ENCODE measurements at places on chromosomes 2 and 18. TPM values are rescaled to one million over a fixed set of nuclear protein-coding genes. Genes with fewer than 3 reads are reported as not detected.

GRCh38 chr2:239903803-239904202 is 121.3 kb downstream of the NDUFA10 start:
- no peak for DNase-seq

CTAGE1 gene
- not detected for total RNA-seq

DNA sequence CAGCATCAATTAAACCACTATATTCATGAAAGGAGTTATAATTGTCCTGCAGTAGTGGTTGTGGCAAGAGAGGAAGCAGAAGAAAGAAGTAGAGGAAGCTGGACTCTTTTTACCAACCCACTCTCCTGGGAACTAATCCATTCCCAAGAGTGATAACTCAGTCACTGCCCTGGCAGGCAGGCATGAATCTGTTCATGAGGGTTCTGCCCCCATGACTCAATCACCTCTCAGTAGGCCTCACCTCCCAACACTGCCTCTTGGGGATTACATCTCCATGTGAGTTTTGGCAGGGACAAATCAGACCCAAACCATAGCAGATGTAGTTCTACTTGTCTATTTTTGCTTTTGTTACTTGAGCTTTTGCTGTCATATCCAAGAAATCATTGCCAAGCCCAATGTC is 232.7 kb upstream of the MAP2 start:
- no peak for DNase-seq

LOXL3 gene
- total RNA-seq = 4.1 TPM

GRCh38 chr18:13562494-13563029 is 163.8 kb downstream of the FAM210A start:
- no peak for DNase-seq

NAB1 gene
- total RNA-seq = 43.8 TPM

- no peak for DNase-seq
Observed at GRCh38 chr18:23495723-23496440, 7.4 kb upstream of the RMC1 start.

- DNase-seq = no peak
Observed at GRCh38 chr2:74364533-74365505, 15.3 kb downstream of the DCTN1 start.

RNF125 gene
- total RNA-seq = 7.4 TPM

DNA sequence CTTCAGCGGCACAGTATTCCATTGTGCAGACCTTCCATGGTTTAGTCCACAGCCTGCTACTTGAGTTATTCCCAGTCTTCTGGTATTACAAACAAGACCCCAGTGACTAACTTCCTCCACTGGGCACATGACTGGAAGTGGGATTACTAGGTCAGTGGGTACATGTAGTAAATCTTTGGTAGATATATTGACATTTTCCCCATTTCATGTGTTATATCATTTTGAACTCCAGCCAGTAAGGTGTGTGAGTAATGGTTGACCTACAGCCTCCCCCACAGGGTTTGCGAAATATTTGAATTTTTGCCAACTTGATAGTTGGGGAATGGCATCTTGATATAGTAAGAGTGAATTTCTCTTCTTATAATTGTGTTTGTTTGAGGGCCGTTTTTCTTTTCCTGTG is 58.8 kb downstream of the RNF144A start:
- DNase-seq = peak; percentile 15

DNA sequence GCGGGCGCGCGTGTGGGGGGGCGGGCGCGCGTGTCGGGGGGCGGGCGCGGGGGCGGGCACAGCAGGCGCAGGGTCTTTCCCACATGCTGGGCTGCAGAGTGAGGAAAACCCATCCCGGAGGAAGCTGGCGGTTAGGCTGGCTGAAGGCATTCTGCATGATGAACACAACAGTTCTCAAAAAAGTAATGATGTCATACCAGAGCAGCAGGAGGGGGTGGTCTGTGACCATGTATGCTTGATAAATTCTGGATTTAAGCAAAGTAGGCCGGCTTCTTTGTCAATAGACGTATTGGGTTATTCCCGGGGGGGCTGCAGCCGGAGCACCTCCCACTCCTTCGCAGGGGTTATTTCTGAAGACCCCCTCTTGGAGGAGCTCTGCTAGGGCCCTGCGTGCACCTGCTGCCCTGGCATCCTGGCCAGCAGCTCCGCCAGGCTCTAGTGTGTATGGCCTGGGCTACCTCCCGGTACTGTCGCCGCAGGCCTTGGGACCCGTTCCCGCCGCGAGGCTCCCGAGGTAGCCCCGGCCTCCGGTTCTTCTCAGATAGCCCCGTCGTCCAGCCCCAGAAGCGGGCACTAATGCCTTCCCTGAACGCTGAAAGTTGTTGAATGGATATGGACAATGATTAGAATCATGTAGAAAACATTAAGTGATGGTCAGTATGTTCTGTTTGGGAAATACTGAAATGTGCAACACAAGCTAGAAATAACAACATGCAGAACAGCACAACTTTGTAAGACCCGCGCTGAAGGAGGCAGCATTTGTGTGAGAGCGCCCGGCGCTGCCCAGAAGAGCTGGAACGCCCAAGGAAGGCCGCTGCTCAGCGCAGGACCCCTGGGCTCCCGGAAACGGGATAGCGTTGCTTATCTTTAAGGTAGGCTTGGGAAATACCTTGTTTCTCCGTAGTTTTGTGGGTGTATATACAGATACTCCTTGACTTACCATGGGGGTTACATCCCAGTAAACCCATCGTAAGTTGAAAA is 101.4 kb upstream of the RAB6C start:
- no peak for DNase-seq

CCDC121 gene
- 2.1 TPM for total RNA-seq

DNA sequence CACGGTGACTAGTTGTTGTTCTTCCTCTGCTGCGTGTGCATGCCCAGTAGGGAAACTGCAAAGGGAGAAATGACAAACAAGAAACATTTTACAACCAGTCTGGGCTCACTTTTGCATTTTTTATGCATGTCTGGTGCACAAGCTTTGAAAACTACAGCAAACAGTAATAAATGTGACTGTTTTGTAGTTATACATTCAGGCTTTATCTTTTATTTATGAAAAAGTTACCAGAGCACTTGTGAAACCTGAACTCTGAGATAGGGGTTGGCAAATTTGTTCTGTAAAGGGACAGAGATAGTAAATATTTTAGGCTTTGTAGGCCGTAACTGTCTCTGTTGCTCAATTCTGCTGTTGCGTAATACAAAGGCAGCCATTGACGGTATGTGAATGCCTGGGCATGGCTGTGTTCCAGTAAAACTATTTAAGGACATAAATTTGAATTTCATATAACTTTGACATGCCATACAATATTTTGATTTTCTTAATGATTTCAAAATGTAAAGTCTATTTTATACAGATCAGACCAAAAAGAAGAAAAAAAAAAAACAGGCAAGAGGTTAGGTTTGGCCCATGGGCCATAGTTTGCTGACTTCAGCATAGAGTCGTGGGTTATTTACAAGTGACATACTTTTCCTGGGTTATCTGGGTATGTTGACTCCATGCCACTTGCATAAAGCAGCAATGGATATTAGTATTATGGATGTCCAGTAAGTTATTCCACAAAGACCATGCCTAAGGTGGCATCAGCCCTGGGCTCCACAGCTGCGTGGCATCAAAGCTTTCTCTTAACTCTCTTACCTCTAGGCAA is 53.6 kb upstream of the EML6 start:
- DNase-seq = no peak

- DNase-seq = no peak
Observed at GRCh38 chr2:23433282-23433681, 48.3 kb downstream of the KLHL29 start.

GRCh38 chr2:239258248-239258647 is 142.6 kb downstream of the HDAC4 start:
- no peak for DNase-seq
